ENCODE measurements at places on chromosomes 3 and 15.

DNA sequence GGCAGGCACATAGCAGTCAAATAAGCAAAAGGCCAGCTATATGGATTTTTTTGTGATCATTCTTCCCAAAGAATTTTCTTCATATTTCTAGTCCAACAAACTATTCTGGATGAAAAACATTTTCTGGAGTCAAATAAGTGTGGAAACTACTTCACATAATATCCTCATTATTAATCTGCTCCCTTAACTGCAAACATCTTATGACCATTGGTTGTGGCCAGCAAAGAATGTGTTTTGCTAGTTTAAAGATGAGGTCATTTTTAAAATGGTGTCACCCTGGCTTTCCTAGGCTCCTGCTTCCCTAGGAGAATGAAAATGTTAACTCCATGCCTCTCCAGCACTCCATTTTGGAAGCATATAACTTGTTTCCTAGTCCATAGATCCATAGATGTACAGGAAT, 118.8 kb downstream of the SST start:
- no peak overlapping the region for H3K27ac ChIP-seq
- no peaks in the 10 kb centered on the region for H3K36me3 ChIP-seq
- no peaks in the 10 kb centered on the region for H3K27me3 ChIP-seq
- no peaks in the 10 kb centered on the region for H3K4me1 ChIP-seq
- no peak overlapping the region for H3K4me3 ChIP-seq

DNA sequence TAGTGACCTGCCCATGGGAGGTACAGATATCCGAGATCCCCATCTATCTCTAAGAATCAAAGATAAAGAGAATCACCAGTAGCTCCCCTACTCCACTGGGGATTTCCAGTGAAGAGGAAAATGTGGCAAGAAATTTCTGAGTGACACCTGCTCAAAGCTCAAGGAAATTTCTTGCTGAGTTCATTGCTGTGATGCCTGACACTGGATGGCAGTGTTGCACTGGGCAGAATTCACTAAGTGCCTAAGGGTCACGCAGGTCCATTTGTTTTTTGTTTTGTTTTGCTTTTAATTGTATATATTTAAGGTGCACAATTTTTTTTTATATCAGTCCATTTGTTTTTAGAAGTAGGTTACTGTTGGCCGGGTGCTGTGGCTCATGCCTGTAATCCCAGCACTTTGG, 109.5 kb upstream of the KCNAB1 start:
- no peaks in the 10 kb centered on the region for H3K27me3 ChIP-seq
- H3K4me3 ChIP-seq = no peak overlapping the region
- H3K27ac ChIP-seq = no peak overlapping the region
- H3K4me1 ChIP-seq = no peaks in the 10 kb centered on the region
- H3K36me3 ChIP-seq = no peaks in the 10 kb centered on the region
- DNase-seq = peak; percentile 47

DNA sequence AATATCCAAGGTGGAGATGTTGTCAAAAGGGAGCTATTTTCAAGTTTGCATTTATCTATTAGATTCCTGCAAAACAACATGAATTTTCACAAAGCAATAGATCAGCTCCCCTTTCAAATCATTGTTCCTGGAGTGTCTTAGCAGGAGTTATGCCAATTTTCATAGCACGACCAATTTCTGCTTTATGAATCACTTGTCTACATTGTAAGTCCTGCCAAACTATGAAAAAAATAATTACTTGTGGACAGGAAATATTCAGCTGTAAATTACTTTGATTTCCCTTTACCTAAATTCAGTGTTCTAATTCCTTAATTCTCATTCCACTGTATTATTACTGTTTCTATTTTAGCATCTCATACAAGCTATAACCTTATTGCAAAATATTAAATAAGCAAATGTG, 1289.6 kb downstream of the NSUN3 start:
- H3K4me1 ChIP-seq = peaks cover 5% of the 10 kb centered on the region
- DNase-seq = no peak
- no peak overlapping the region for H3K4me3 ChIP-seq
- H3K36me3 ChIP-seq = no peaks in the 10 kb centered on the region

DNA sequence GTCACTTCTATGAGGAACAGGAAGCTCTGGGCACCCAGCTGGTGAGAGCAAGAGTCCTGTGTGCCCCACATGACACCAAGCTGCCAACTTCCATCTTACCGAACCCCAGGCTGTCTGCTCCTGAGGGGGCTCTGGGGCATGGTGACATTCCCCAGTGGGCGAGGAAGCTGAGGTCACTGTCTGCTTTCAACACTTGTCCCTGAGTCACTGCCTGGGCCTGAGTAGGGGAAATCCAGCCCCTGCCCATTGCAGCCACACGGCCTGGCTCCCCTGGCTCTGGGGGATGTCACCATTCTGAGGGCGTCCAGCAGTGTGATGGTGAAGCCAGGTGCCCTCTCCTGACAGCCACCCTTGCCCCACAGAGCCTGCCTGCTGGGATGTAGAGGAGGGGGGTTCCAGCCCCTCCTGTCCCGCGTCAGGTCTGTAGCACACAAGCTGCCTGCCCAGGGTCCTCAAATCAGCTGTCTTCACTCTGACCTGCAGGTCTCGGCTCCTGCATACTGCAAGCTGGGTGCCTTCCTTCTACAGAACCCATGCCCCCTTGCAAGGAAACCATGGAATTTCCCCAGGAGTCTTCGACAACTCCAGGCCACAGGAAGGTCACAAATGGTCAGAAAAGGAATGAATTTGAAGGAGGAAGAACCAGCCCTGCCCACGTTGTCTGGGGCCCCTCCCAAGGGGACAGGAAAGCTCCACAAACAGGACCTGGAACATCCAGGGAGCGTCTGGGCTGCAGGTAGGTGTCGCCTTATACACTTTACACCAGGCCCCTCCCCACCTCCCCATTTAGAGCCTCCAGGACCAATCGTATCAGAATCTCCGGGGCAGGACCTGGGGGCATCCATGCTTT, 69.9 kb upstream of the GATM start:
- H3K4me1 ChIP-seq = no peaks in the 10 kb centered on the region
- H3K27ac ChIP-seq = no peak overlapping the region
- DNase-seq = no peak

GRCh38 chr3:144502402-144502801, 530.8 kb downstream of the DIPK2A start:
- peaks cover 4% of the 10 kb centered on the region for H3K4me1 ChIP-seq
- no peak overlapping the region for H3K4me3 ChIP-seq
- H3K36me3 ChIP-seq = no peaks in the 10 kb centered on the region
- H3K27me3 ChIP-seq = no peaks in the 10 kb centered on the region
- H3K27ac ChIP-seq = no peak overlapping the region

GRCh38 chr3:30297112-30297511, 309.3 kb upstream of the TGFBR2 start:
- no peak for DNase-seq
- H3K27ac ChIP-seq = no peak overlapping the region
- H3K27me3 ChIP-seq = no peaks in the 10 kb centered on the region

DNA sequence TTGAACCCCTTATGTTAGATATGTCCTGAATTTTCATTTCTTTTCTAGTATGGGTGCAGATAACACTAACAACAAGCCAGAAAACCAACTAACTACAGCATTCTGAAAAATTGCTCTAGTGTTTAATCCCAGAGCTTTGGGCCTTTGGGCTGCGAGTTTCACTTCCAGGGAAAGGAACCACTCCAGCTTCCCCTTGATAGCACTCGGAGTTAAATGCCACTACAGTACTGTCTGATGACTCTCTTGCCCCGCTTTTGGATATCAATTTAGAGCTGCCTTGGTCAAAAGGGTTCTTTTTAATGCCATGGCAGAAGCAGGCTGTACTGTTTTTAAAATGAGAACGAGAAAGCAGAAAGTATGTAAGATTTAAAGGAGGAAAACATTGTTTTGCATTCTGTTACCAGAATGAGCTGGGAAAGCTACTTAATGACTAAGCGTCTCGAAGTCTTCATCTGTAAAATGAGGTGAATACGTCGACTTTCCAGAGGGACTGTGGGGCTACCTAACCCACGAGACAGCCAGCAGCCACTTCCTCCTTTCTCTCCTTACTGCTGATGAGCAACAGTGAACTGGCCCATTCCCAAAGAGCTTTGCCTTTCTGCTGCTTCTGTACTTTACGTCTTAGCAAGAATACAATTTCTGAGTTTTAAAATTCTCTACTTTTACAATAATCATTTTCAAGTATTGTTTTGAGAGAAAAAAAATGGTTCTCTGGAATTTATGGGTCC, 299.3 kb upstream of the LYSMD4 start:
- no peaks in the 10 kb centered on the region for H3K27me3 ChIP-seq
- no peaks in the 10 kb centered on the region for H3K36me3 ChIP-seq
- no peak overlapping the region for H3K27ac ChIP-seq
- no peak for DNase-seq
- H3K4me3 ChIP-seq = no peak overlapping the region

GRCh38 chr3:69108811-69109210, 13.6 kb downstream of the LMOD3 start:
- no peak for DNase-seq
- H3K4me1 ChIP-seq = no peaks in the 10 kb centered on the region
- H3K4me3 ChIP-seq = no peak overlapping the region

DNA sequence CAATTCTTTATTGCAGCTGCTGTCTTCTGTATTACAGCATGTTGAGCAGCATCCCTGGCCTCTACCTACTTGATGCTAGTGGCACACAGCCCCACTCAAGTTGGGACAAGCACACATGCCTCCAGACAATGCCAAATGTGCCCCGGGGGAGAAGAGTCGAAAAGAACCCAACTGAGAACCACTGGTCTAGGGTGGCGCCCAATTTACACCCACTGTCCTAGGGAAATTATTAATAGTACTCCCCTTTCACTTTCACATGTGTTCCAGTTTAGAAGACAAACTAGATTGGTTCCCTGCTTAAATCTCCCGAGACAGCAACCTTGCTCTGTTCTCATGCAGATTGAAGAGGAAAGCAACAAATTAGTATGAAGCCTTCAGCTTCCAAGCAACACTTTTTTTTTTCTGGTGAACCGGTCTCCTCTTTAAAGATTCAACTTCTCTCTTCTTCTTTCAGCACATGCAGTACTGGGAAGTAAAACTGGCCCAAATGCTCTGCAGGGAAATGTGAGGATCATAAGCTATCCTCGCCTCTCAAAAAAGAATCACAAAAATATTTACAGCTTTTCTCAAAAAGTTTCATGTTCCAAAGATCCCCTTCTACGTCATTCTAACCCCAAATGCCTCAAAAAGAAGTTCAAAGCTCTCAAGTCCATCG, 823.9 kb upstream of the CFAP20DC start:
- H3K4me1 ChIP-seq = no peaks in the 10 kb centered on the region
- no peak overlapping the region for H3K4me3 ChIP-seq
- H3K36me3 ChIP-seq = no peaks in the 10 kb centered on the region
- no peak for DNase-seq
- H3K27me3 ChIP-seq = no peaks in the 10 kb centered on the region

DNA sequence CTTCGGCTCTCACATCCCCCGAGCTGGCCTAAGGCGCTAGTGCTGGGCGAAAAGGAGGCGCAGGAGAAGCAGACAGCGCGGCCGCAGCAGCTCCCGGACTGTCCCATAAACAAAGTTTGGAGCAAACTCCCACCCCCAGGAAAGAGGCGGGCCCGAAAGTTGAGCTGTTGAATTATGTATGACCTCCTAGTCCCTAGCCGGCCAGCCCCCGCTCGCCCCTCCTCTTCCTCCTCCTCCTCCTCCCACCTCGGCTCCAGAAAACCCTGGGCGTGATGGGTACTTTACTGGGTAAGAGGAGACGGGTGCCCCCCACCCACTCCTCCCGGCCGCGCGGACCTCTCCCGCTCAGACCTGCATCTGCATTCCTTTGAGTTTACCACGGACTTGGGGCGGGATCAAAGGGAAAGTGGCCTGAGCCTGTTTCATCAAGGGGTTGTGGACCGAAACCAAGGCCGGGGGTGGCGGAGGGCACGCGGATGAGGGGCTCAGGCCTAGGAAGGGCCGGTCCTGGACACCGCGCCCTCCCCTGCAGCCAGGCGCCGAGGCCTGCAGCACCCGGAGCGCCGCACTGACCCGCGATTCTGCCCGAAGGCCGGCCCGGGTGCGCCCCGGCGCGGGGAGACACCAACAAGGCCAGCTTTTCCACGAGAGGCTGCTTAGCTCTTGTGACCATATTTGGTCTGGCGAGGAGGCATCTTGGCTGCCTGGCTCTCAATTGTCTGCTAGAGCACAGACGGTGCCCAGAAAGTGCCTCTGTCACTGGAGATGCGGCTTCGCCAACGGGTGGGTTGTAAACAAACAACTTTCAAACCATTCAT, at the start of gene WWTR1:
Gene WWTR1 (minus strand): TSS at position 100 of the 818 bp plus-strand sequence. CDS start 719 bp downstream, outside the sequence.
- peak; percentile 96 for DNase-seq
- H3K4me3 ChIP-seq = peak within 1 kb of the TSS; percentile 68
- H3K36me3 ChIP-seq = no peaks in the 10 kb centered on the region
- H3K27me3 ChIP-seq = no peaks in the 10 kb centered on the region

DNA sequence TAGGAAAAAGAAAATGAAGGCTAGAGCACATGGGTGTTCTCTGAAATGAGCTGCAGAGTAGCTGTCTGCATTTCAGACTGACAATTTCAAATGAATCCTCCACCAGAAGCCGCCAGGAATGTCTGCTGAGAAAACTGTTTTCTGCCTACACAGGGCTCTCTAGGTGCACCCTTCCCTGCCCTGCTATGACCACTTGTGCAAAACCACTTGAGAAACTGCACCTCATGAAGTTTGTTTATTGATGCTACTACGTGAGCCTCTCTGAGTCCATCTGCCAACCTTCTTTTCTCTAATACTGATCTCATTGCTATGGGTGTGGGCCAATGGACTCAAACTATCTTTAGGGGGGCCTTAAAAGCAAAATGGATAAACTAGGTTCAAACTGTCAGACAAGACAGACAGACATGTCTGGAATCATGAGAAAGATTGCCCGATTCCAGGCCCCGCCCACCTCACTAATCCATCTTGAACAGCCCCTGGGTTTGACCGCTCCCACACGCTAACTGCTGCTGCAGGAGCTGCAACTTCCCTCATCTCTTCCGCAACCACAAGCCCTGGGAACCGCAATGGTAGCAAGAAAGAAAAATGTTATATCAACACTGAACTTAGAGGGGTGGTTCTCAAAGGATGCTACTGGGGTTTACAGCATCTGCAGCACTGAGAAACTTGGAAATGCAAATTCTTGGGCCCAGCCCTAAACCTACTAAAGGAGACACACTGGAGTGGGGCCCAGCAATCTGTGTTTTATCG, 9.0 kb upstream of the CD47 start:
- peaks cover 33% of the 10 kb centered on the region for H3K4me1 ChIP-seq
- H3K27me3 ChIP-seq = no peaks in the 10 kb centered on the region
- no peaks in the 10 kb centered on the region for H3K36me3 ChIP-seq
- H3K4me3 ChIP-seq = no peak overlapping the region
- peak overlapping the region; percentile 56 for H3K27ac ChIP-seq
- DNase-seq = peak; percentile 79

DNA sequence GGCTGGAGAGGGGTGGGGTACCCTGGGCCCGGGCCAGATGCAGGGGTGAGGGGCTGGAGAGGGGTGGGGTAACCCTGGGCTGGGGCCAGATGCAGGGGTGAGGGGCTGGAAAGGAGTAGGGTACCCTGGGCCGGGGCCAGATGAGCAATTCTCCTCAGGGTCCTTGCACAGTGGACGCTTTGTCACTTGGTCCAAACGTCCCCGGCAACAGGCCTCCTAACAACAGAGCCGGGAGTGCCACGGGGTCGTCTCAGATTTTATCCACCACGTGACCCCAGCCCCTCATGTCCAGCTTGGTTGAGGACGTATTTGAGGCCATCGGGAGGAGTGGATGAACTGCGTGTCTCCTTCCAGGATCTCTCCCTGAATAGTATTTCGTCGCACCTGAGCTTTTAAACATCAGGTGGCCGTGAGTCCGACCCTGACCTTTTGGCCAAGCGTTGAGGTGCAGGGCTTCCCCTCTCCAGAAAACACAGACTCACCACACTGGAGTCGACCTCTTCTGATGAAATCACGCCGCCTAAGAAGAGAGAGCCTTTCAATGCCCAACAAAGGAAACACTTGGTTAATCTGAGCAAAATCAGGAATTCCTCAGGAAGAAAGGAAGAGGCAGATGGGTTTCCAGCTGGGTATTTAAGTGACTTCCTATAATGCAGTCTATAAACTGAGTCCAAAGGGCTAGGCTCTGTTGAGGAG, 12.8 kb upstream of the LRRC15 start:
- H3K36me3 ChIP-seq = no peaks in the 10 kb centered on the region
- peaks cover 9% of the 10 kb centered on the region for H3K4me1 ChIP-seq
- DNase-seq = no peak
- no peak overlapping the region for H3K4me3 ChIP-seq
- H3K27me3 ChIP-seq = no peaks in the 10 kb centered on the region

Data from thyroid gland (tissue), 4 donors.